Amniotic epithelial cell (primary cell): ENCODE measurements at places on chromosomes 2 and 18.
A peak's percentile ranks its signal among the peaks of the same experiment; 100 is the strongest.

DNA sequence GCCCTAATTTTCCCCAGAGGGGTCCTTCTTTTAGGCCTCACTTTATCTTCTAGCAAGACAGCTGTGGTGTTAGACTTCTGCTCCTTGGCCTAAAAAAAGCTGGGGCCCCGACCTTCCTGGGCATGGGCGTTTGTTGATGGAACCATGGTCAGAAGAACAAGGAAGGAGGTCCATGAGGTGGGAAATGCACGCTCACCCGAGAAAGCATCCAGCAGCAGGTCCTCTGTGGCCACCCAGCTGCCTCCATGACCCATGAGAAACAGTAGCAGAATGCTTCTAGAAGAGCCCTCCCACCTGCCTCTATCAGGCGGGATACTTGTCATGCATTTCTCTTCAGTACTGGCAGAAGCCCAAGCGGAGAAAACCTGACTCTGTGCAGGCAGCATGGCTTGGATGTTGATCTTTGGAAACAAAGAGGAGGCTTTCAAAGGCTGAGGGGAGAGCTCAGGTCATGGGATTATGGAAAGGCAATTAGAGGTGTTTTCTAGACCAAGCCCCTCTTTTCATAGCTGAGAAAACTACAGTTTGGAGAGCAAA, 249.1 kb downstream of the FAM210A start:
- DNase-seq: no peak

- no peak for DNase-seq
Measured at GRCh38 chr2:11811036-11811654, 64.7 kb downstream of the LPIN1 start.

GRCh38 chr18:28204154-28204553, 27.2 kb upstream of the CDH2 start:
- DNase-seq: peak; percentile 92

GRCh38 chr2:238786379-238786778, 61.5 kb upstream of the TWIST2 start:
- DNase-seq: no peak

- DNase-seq: peak; percentile 98
Measured at GRCh38 chr2:55843096-55843993, 80.2 kb downstream of the EFEMP1 start.

GRCh38 chr2:171160956-171161740, 455 bp upstream of the TLK1 start:
- peak; percentile 61 for DNase-seq

- DNase-seq: no peak
Measured at GRCh38 chr2:44320832-44321231, 40.5 kb downstream of the PREPL start.

DNA sequence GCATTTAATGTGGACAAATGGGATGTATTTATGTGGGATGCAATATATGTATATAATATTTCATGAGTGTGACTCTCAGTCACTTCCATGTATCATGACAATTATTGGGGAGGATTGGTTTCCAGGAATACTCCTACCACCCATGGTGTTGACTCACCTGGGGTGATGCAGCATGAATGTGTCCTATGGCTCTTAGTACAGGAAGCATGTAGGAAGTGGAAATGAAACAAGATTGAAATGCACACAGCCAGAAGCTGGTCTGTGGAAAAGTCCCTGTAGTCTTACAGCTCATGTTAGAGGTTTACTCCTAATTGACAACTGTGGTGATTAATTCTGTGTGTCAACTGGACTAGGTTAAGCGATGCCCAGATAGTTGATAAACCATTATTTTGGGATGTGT, 89.3 kb upstream of the HAAO start:
- DNase-seq: no peak

- no peak for DNase-seq
Measured at GRCh38 chr2:216858312-216858711, 1.6 kb downstream of the TNP1 start.

DNA sequence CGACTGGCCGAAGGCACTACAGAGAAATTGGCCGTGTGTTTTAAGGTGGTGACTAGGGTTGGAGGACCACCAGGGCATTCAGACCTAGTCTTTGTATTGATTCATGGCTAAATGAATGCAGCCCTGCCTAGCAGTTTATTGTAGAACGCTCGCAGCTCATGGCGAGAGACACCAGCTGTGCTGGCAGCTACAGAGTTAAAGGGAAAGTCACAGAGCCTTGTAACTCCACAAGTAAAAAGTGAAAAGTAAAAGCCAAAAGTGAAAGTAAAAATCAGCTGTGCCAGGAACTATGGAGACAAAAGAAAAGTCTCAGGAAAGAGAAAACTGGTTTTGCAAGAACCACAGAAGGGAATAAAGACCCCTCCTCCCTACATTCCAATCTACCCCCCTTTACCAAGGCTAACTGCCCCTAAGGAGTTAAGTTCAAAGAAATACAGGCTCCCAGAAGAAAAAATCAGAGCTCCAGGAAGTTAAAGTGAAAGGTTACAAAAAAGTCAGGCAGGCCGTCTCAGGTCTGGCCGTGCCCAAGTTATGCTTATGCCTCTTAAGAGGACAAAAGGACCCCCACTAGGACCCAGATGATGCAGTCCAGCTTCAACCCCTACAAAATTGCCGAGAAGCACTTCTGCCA, 46.4 kb upstream of the SELENOI start:
- peak; percentile 68 for DNase-seq

DNA sequence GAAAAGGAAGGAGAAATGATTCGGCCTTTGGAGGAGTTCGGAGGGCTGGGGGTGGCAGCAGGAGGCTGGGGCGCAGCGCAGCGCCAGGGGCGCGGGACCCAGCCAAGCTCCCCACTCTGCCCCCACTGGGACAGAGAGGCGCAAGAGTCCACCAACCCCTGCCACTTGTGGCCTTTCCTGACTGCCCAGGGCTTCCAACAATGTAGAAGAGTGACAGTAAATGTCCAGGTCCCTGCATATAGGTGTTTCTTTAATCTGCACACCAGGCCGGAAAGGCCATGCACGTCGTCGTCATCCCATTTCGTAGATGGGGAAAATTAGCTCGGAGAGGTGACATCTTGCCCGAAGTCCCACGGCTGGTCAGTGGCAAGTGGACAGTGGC, 96.6 kb downstream of the INHBB start:
- DNase-seq: no peak

- DNase-seq: peak; percentile 85
Measured at GRCh38 chr2:232951891-232952290, 61.2 kb downstream of the NGEF start.

- peak; percentile 83 for DNase-seq
Measured at GRCh38 chr18:55694291-55694690, 106.3 kb upstream of the TCF4 start.
